Gastroesophageal sphincter (tissue), 4 donors: ENCODE measurements at places on chromosomes 16 and 17.

- ATAC-seq = peak; percentile 76
These were observed 32.5 kb downstream of the NMT1 start for GRCh38 chr17:45093444-45094110.

GRCh38 chr16:28237754-28238357 lies 26.1 kb upstream of the XPO6 start:
- ATAC-seq = no peak

DNA sequence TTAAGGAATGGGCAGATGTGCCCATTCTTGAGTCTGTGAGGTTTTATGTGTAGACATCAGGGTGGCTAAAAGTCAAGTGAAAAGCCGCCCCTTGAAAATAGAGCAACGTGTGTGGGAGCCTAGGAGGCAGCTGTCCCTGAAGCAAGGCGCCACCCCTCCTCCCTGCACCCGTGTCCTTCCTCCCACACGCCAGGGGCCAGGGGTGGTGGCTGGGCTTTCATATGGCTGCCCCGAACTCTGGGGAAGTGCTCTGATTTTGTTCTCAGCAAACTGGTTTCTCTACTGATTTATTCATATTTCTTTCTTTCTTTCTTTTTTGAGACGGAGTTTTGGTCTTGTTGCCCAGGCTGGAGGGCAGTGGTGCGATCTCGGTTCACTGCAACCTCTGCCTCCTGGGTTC lies 4.7 kb downstream of the ZNF750 start:
- ATAC-seq = no peak

DNA sequence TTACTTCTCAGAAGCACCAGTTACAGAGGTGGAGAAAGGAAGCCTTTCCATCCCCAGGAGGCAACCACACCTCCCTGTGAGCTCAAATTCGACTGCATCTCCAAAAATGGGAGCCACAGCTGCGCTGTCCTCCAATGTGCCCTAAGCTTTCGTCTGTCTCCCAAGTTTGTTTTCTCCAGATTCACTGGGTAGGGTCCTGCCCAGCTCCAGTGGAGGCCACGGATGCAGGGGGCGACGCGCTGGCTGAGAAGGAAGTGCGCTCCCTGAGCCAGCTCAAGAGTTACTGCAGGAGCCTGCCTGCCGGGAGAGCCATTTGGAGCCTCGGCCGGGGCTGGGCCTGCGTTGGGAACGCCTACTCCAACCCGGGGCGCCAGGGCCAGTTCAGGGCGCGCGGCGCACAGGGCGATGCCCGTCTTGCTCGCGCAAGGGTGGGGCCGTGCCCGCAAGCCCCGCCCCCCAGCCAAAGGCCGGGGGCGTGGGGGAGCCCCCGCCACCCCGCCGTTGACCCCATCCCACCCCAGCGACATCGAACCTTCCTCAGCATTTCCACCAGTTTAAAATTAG lies 19.5 kb downstream of the SIAH1 start:
- ATAC-seq = peak; percentile 98

- no peak for ATAC-seq
These were observed 150.1 kb downstream of the ITFG1 start for GRCh38 chr16:47310792-47311211.

DNA sequence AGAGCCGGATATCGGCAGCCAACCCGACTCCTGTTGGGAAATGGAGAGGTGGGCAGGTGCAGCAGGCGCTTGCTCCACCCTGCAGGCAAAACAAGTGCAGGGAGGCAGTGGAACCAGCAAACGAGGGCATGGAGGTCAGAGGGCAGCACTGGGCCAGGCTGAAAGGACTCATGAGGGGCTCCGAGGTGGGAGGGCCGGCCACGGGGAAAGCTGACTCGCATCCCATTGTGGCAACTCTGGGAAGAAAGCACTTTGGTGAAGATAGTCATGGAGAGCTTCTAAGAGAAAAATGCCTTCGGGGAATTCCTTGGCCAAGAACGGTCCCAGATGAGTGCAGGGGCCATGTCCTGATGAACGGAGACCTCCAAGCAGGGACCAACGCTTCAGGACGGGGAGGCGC lies 4.4 kb downstream of the CYBC1 start:
- ATAC-seq = no peak

DNA sequence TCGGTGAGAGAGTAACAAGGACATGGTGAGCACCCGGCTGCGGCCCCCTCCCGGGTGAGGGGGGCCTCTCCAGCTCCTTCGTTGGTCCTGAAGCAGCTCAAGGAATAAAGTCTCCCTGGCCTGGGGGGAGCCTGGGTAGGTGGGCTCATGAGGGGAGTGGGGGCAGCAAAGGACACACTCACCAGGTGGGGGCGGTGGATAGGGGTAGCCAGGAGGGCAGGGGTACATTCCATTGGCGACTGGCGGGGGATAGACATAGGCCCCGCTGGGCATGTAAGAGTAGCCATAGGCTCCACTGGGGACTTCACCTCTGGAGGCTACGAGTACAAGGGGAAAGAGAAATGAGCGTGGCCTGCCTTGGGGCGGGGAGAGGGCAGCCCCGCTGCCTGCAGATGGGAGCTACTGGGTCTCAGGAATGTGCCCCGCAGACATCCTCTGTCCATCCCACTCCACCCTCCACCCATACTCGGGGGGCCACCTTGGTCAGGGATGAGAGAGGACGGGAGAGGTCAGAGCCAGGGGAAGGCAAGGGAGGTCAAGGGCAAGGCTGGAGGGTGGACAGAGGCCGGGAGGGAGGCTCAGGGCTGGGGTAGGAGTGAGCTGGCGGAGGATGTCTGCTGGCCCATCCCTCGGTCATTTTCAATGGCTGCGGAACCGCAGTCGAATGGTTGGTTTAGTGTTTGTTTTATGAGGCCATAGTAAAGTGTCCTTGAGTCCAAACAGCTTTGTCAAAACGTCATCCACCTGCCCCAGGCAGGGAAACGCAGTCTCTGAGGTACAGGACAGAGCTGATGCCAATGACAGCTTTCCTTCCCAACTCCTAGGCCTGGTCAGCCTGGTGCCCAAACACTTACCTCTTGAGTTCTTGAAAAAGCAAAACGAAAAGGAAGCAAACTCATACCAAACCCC lies 3.7 kb upstream of the UNC13D start:
- ATAC-seq = no peak

GRCh38 chr16:24540602-24541210 lies 1.3 kb downstream of the RBBP6 start:
- no peak for ATAC-seq

DNA sequence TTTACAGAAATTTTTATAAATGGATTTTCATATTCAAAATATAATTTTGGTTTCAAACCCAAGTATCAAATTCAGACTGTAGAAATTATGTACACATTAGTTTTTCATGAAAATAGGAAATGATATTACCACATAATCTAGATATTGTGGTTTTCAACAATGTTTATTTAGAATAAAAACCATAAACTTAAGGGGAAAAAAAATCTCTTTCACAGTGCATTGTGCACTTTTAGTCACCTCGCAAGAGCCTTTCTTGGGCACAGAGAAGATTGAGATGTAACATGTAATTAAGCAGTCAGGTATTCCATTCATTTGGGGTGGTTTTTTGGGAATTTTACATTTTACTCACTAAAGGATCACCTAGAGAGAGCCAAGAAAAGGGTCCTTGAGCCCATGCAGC lies 104.0 kb downstream of the TANC2 start:
- ATAC-seq = no peak

DNA sequence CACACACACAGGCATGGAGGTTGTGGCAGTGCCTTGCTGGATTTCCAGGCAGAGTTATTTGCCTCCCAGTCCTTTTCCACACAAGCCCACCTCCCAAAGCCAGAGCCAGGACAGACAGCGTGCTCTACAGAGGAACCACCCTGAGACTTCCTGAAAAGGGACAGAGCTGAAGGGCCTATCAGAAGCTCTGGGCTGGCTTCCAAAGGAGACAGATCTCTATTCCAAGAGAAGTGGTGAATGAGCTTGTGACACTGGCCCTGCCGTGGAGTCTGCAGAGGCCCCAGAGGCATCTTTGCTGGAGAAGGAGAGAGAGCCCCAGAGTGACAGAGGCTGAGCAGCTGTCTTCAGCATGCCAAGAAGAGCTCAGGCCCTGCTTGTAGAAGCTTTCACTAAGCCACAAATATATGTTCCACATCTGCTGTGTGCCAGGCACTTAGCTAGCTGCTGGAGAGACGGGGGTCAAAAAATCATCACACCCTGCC lies 8.3 kb upstream of the LPCAT2 start:
- peak; percentile 35 for ATAC-seq

GRCh38 chr17:1162116-1162855 lies 17.5 kb downstream of the ABR start:
- no peak for ATAC-seq
